ENCODE measurements at places on chromosomes 3 and 15.
A peak's percentile ranks its signal among the peaks of the same experiment; 100 is the strongest.

- DNase-seq = no peak
These were observed 764.4 kb upstream of the NECTIN3 start for GRCh38 chr3:110307065-110307809.

DNA sequence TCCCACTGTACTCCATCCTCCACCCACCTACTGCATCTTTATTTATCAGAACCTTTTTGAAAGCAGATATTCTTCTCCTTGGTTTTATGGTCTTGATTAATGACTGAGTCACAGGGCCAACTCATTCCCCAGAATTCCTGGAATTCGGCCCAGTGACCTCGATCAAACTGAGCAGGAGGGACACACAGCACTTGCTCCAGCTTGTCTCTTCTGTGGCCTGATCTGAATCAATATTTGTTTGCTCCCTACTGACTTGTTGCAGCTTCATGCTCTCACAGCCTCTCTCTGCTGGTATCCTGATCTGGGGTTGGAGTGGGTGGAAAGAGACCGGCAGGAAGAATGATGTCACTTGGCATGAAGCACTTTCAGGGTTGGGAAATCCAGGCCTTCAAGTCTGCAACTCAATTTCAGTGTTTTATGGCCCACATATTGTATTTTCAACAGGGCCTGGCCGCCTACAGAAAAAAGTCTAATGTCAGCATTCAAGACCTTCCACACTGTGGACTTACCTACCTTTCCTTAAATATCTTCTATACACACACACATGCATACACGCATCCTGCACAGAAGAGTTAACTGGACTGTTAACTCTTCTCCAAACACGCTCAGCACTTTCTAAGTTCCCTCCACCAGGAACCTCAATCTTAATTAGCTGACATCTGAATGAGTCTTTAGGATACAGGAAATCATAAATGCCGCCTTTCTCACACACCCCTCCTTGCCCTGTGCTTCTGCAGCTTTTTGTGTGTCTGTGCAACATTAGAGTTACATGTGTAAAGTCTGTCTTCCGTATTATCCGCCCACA is 4.6 kb downstream of the ANXA2 start:
- peak; percentile 77 for DNase-seq

DNA sequence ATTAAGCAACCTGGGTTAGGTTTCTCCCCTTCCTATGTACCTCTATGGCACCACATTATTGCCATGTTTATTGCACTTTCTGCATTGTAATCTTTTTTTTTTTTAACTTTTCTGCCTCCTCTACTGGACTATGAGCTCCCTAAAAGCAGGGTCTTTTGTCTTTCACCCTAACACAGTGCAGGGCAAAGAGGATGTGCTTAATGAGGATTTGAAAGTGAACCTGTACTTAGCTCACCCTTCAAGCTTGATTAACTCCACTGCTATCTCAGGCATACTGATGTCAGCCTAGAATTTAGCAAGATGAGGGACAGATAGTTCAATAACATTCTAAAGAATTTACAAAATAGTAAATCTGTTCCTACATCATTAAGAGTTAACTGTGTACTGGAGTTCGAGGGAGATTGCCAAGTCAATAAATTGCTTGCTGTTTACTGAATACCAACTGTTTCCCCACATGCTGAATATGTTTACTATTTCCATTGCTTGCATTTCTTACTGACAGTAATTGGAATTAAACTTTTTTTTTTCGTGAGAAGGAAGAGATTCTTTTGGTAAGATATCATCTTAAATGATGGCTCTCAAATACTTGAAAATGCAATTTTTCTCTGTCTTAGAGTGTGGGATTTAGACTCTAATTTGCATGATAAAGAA is 15.7 kb upstream of the PPARG start:
- no peak for DNase-seq

- no peak for DNase-seq
These were observed 25.2 kb downstream of the MYH15 start for GRCh38 chr3:108485146-108485545.

DNA sequence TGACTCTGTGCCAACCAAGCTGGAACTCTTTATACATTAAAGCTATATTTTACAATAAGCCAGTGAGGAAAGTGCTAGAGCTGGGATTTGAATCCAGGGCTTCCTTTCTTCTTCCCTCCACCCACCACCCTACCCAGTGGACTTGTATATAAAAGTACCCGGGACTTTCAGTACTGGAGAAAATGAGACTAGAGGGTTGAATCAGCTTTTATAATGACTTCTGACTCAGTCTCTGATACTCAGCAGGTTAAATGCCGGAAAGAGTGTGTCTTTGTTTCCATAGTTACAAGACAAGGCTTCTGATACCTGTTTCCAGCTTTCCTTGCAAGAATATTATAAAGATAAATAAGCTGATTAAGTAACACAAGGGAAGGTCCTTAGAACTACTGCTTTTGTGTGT is 80.9 kb downstream of the FRMD4B start:
- no peak for DNase-seq

DNA sequence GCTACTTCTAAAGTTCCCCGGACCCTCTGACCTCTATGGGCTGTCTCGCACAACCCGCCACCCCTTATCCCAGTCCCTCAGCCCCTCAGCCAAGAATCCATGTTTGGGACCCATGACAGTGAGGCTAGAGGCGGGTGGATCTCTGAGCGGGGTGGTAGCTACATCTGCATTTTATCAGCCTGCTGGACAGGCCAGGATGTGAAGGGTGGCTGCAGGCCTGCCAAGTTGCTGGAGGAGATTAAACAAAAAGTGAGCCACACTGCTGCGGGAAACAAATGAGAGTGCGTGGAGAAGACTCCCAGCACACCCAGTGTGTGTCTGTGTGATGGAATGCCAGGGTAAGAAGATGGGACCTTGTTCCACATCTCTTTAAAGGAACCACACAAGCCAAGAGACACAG is 51.1 kb upstream of the SPATA12 start:
- no peak for DNase-seq

GRCh38 chr3:22349215-22349851 is 598.3 kb upstream of the ZNF385D start:
- no peak for DNase-seq

- no peak for DNase-seq
These were observed 11.4 kb downstream of the SPRED1 start for GRCh38 chr15:38263996-38264395.

DNA sequence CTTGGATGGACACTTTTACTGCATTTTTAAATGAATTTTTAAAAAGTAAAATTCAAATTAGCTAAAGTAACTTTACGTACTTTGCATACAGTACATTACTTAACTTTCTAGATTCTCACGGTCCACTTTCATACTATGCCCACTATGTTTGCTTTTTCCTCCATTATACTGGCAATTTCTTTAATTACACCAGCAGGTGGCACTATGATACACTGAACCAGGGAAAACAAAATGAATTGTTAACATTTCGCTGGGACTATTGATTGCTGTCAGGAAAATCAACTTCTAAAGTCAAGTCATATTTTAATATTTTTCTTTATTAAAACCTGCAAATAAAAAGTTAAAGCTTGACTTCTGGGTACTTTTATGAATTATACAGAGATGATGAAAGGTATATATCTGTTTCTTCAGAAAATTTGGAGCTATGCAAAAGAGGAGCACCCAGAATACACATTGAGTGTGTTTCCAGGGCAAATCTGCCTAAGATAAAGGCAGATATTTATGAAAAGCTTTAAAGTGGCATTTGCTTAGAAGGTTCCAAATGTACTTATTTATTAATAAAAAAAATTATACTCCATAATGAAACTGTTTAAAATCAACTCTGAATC is 21.8 kb upstream of the POU1F1 start:
- DNase-seq = no peak

- no peak for DNase-seq
These were observed 376.8 kb downstream of the EDEM1 start for GRCh38 chr3:5564278-5564666.

- DNase-seq = no peak
These were observed 302.5 kb downstream of the ZNF621 start for GRCh38 chr3:40827226-40827625.

All from HuH-7.5 (cell line).